ENCODE measurements at places on chromosomes 2 and 18.

- no peak for DNase-seq
Observed at GRCh38 chr2:190786404-190787166, 94.0 kb upstream of the GLS start.

- DNase-seq, result no peak
Observed at GRCh38 chr18:54323970-54324369, 33.7 kb downstream of the STARD6 start.

DNA sequence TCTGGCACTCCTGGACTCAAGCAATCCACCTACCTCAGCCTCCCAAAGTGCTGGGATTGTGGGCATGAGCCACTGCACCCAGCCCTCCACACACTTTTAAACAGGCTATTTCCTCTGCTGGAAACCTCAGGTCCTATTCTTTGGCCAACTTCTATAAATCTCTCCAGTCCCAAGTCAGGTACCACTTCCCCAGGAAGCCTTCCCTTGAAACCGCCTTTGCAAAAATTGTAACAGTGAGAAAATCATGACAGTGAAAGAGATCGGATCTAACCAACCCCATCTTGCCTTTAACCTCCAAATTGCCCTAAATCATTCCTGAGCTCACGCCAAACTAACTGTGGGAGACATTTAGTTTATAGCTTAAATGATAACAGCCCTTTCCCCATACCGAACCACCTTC, 67.3 kb upstream of the CABLES1 start:
- no peak for DNase-seq

GRCh38 chr2:234797566-234798250, 154.1 kb upstream of the SH3BP4 start:
- DNase-seq, result no peak

DNA sequence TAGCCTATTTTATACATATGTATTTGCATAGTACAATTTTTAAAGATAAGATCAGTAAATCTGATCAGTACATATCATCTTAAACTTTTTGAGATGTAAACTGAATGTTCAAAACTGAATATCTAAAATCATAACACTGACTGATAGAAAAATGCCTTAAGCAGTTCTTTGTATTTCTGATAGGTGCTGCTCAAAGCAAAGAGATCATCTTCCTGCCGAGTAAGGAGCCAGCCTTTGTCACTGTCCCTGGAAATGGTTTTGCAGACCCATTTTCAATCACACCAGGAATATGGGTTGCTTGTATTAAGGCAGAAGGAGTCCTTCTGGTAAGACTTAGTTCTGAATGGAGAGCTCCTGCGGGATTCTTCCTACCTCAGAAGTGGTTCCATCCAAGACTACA, 135.0 kb downstream of the LAMA3 start:
- no peak for DNase-seq

- DNase-seq, result no peak
Observed at GRCh38 chr2:159713631-159714246, 1.4 kb downstream of the MARCHF7 start.

DNA sequence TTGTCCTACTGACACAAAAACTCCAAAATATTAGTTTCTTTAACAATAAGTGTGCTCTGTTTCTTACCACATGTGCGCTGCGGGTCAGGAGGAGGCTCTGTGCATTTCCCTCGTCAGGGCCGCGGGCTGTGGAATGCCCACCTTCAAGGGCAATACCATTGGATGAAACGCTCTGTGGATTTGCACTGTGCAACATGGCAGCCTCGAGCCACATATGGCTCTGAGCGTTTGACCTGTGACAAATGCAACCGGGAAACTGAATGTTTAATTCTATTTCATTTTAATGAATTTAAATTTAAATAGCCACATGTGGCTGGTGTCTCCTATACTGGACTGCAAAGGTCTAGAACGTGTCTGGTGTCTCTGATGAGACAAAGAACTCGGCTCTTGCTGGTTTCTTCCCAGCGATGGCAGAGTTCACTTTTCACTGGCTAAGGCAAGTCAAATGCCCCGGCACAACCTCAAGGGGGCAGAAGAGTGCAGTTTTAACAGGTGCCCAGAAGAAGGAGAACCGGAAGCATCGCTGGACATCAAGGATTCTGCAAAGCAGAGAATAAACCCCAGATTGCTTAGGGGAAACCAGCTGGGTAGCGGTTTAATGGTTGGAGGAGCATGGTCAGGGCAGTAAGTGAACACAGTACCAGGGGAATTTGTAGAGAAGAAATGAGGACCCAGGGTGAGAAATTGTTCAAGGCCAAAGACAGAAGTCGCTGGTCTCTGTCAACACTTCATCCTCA, 37.0 kb upstream of the TMEM18 start:
- DNase-seq, result peak; percentile 68

DNA sequence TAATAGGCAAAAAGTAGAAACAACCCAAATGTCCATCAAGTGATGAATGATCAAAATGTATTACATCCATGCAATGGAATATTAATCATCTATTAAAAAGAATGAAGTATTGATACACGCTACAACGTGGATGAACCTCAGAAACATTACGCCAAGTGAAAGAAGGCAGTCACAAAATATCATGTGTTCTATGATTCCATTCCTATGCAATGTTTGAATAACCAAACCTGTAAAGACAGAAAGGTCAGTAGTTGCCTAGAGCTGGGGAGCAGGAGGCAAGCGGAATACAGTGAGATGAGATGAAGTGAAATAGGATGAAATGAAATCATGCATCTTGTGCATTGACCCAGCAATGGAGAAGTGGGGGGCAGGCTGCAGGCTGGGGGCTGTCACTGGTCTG, 17.9 kb upstream of the COL6A3 start:
- no peak for DNase-seq

DNA sequence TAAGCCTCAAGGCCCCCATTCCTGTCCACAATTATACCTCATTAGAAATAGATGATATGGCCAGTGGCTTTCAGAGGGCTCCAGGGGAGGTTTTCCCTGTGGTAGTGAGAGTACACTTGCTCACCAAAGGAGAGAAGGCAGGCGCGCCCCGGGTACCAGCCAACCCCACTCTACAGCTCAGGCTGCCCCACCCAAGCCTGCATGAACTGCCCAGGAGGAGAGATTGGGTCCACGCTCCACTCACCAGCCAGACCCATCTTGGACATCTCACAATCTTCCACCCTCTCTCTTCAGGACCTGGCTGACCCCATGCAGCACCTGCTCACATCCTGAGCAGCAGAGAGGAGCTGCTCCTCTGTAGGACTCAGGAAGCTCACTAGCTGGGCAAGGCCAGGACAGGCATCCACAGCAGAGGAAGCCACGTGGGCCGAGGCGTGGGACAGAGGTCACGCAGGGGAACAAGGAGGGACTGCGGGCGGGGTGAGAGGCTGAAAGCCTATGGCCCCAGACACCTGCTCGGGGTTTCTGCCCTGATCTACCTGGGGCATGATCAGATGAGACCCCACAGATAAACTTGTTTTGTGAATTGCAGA, 53.9 kb upstream of the GLI2 start:
- DNase-seq, result no peak

DNA sequence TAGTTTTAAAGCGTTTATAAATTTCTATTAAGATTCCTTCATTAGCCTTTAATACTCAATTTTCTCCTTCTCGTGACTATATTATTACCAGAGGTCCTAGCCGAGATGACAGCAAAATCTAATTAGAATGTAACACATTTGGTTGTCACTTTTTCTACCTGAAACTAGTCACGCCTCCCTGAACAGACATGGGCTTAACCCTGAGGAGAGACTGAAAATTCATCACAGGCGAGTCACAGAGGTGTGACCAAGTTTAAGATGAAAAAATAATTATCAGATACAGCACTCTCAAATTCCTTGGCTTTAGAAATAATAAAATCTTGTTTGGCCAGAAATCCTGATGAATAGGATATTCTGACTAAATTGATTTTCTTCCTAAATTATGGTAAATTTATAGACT, 834.4 kb upstream of the SLC39A10 start:
- DNase-seq, result no peak

DNA sequence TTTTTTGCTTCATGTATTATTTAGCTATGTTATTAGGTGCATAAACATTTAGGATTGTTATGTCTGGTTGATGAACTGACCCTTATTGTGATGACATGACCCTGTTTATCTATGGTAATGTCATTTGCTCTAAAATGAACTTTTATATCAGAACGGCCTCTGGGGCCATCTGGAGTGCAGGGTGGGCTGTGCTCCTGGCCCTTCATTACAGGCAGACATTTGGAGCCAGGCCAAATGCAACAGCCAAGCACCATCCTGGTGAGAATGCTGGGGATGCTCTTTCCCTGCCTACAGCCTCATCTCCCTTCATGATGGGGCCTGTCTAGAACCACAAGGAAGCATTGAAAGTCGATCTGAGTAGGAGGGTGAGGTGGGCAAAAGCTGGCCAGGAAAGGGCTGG, 38.0 kb downstream of the HJURP start:
- no peak for DNase-seq

DNA sequence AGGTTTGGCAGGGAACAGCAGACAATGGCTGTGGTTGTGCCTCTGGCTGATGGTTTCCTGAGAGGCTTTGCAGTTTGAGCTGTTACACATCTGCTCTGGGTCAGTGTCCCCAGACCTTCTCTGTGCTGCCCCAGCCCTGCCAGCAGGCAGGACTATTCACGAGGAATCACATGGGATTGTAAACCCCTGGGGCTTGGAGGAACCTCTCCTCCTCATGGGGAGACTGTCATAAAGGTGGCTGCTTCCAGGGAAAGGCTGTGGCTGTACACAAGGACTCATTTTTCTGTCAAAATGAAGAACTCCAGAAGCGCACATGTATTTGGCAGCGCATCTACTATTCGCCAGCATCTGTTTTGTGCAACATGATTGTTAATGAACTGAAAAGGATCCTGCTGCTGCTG, 142.6 kb upstream of the CYP1B1 start:
- no peak for DNase-seq

GRCh38 chr2:44364604-44365003, 2.9 kb downstream of the CAMKMT start:
- no peak for DNase-seq

GRCh38 chr2:9205963-9206948, at the start of gene ASAP2:
ASAP2 (plus strand) TSS chr2:9206812; CDS start chr2:9207105, 293 bp downstream.
- DNase-seq, result peak; percentile 96
